Parietal lobe (tissue), 2 donors: ENCODE measurements at places on chromosomes 2 and 18. TPM values are rescaled to one million over a fixed set of nuclear protein-coding genes. Genes with fewer than 3 reads are reported as not detected.

STK39 gene
- total RNA-seq, result 39.4 TPM

ST6GAL2 gene
- total RNA-seq, result 140 TPM

DNER gene
- total RNA-seq, result 93.3 TPM

LOXHD1 gene
- total RNA-seq, result 0.31 TPM

CACNB4 gene
- total RNA-seq, result 132 TPM

STAT4 gene
- 6.3 TPM for total RNA-seq

TRMT61B gene
- total RNA-seq, result 29.7 TPM

CTAGE1 gene
- not detected for total RNA-seq

GPAT2 gene
- 3.1 TPM for total RNA-seq

CCDC88A gene
- 781 TPM for total RNA-seq

AKAIN1 gene
- total RNA-seq, result 3.8 TPM

TMEM247 gene
- total RNA-seq, result not detected

FOXI3 gene
- total RNA-seq, result 0.63 TPM

GDF7 gene
- total RNA-seq, result 0.31 TPM

DLX2 gene
- total RNA-seq, result 9.4 TPM

KLHL41 gene
- 2.8 TPM for total RNA-seq

MC4R gene
- 1.3 TPM for total RNA-seq

CYP26B1 gene
- total RNA-seq, result 3.4 TPM

ERMN gene
- 0.31 TPM for total RNA-seq

HTR2B gene
- 0.31 TPM for total RNA-seq

IL1R1 gene
- 0.31 TPM for total RNA-seq

CFC1 gene
- not detected for total RNA-seq
